ENCODE measurements at places on chromosomes 5 and 9.

DNA sequence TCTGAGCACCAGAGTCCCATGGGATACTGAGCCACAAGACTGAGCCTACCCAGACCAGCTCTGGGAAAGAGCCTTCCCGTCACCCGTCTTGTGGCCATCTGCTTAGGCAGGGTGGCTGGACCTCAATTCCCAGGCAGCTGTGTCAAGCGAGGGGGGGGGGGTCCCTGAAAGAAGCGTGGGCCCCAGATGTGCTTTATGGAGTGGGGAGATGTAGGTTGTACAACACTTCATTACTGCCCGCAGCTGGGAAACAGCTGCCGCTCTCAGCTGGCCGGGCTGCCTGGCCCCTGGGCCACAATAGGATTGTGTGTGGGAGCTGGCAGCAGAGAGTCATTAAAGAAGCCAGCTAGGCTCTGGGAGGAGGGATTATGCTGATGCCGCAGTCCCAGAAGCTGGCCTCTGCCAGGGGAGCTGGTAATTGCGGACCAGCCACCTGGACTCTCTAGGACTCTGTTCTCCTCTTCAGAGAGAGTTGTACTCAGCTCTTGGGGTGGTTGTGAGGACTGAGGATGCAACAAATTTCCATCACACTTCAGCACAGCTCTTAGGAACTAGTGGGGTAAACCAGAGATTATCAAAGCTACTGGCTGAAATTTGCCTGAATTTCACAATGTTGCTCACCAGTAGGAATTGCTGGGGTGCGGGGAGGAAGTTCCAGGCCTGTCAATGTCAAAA, 145.4 kb downstream of the GADD45G start:
- no peak for DNase-seq

GRCh38 chr9:27227192-27227591, 69.8 kb downstream of the EQTN start:
- no peak for DNase-seq

DNA sequence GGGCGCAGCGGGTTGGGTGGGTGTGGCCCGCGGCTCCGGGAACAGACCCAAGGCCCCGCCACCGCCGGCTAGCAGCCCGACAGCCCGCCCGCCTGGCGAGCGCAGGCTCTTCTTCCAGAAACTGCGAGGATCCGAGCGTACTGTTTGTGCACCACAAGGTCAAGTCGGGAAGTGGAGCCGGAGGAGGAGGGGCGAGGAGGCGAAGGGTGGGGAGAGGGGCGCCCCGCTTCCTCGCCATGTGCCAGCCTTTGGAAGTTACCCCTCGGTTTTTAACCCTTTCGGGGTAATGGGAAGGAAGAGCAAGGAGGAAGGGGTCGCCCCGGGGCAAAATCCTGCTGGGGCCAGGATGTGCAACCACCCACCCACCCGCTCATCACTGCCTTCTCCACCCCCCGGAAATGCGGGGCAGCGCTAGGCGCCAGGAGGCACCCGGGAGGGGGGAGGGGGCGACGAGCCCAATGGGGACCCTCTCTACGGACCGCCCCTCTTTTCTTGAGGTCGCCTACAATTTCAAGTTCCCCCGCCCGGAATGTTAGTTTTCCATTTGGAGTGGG, 1.1 kb upstream of the JADE2 start:
- DNase-seq: peak; percentile 84

DNA sequence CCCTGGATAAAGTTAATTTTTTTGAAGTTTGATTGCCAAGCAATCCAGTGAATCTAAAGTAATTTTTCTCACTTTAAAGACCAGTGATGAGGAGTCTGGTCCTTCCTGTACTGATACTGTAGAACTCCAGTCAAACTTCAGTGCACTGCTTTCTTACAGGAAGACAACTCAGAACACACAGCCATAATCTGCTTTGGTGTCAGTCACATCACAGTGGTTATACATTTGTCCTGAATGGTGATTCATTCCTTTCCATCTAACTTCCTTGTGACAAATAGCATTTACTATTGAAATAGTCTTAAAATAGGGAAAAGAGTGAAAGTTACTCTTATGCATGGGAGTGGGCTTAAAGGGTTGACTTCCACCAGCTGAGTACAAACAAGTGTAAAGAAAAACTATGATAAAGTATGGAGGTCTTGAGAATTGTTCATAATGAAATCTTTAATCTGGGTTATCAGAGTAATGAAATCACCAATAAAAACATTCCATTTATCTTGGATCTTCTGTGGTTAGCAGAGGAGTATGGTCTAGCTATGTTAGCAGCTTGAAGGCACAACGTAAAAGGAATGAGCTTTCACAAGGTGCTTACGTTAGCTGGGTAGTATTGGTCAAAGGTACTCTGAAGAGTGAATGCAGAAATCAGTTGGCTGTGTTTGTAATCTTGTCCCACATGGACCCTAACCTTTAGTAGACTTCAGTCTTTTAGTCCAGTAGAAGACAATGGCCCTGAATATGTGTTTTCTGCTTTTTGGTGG, 41.5 kb downstream of the DCP2 start:
- DNase-seq: no peak

- DNase-seq: no peak
These were observed 27.6 kb downstream of the TPPP start for GRCh38 chr5:665541-665955.

DNA sequence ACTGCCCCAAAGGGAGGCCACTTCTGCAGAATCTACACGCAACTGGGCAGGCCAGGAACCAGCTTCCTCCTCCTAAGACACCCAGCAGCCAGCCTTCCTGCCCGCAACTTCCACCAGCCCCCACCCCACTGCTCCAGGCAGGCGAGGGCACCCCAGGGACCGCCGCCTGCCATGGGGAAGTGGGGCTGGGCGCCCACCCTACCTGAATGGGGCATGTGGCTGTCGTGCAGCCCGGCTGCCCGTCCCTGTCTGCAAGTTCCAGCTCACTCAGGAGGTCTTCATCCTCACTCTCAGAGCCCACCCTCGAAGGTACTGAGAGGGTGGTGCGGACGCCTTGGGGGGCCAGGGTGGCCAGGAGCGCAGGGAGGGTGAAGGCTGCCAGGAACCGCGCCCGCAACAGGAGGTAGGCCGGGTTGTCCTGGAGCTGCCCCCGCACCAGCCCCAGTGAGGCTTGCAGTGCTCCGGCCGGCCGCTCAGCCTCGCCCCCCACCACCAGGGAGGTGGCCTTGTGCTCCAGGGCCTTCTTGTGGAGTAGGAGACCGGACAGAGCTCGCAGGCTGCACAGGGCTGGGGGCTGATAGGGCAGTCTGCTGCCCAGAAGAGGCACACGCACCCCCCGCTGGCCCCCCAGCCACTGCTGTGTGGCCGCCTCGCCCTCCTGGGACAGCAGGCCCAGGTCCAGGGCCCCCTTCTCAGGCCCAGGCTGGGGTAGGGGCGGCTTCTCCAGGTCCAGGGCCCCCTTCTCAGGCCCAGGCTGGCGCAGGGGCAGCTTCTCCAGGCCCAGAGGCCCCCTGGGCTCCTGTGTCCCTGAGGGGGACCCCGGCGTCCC, 4.1 kb upstream of the CARD9 start:
- no peak for DNase-seq

Data from OCI-M1 (cell line).